Stimulated activated CD8-positive, alpha-beta memory T cell treated with anti-CD3 and anti-CD28 coated beads, Interleukin-7, amount 100 ng/mL, for 1 hour (primary cell): ENCODE measurements at places on chromosomes 11 and 22.

- DNase-seq = no peak
Measured at GRCh38 chr11:66346476-66347424, 679 bp downstream of the B4GAT1 start.

DNA sequence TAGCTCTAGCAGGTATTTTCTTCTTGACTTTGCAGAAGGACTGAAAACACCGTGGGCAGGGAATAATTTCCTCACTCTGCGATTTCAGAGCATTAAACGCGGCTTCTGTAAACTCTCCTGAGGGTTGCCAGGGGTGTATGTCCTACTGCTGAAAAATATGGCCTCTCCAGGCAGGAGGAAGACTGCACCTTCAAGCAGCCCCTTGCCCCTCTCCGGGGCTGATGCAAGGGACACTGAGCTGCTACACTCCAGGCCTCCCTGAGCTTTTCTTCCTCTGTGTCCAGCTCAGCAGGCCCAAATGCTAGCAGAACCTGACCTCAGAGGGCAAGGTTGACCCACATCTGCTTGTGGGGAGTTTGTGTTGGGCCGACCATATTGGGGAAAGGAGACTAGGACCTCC lies 2.2 kb downstream of the CD6 start:
- no peak for DNase-seq

DNA sequence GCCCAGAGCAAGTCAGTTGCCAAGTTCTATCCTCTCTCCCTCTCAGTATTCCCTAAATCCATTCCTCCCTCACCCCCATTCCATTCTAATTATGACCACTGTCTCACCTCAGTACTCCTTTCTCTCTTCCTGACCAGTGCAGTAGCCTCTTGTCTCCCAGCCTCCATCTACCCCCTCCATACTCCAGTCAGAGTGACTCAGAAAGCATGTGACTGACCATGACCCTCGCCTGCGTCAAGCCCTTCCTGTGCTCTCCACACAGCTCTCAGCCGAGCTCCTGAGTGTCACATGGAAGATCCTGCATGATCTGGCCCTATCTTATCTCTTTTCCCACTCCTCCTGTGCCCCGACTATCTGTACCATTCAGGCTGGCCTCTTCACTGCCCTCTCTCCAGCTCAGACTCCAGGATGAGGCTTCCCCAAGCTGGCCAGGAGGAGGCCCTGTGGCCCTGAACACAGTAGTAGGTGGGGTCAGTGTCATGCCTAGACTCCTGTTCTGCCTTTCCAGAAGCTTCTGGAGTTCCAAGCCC lies 42.6 kb downstream of the NEU3 start:
- DNase-seq = no peak

GRCh38 chr22:39898997-39899396 lies 1.9 kb upstream of the GRAP2 start:
- no peak for DNase-seq

DNA sequence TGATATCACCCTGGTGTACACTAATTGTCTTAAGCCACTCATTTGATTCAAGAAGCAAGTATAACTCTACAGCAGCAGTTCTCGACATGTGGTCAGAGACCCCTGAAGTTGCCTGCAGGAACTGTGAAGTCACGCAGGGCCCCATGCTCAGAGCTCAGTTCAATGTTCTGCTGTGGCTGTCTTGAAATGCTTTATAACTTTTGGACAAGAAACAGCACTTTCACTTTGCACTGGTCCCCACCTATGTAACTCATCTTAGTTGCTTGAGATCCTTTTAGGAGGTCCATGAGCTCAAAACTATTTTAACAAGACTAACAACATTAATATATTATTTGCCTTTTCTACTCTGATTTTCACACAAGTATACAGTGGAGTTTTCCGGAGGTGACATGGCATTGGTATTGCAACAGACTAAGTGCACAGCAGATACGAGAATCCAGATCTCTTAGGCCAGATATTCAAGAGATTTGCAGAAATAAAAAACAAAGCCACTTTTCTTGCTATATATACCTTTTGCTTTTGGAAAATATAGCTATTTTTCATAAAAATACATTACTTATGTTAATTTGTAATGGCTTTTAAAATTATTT lies 64.8 kb downstream of the PRR5L start:
- no peak for DNase-seq
